ENCODE measurements at places on chromosomes 2 and 18.
A peak's percentile ranks its signal among the peaks of the same experiment; 100 is the strongest.

GRCh38 chr2:98761267-98761781 lies 30.4 kb upstream of the MGAT4A start:
- DNase-seq: peak; percentile 60

- DNase-seq: no peak
These were observed 2.3 kb downstream of the WIPF1 start for GRCh38 chr2:174595116-174595809.

DNA sequence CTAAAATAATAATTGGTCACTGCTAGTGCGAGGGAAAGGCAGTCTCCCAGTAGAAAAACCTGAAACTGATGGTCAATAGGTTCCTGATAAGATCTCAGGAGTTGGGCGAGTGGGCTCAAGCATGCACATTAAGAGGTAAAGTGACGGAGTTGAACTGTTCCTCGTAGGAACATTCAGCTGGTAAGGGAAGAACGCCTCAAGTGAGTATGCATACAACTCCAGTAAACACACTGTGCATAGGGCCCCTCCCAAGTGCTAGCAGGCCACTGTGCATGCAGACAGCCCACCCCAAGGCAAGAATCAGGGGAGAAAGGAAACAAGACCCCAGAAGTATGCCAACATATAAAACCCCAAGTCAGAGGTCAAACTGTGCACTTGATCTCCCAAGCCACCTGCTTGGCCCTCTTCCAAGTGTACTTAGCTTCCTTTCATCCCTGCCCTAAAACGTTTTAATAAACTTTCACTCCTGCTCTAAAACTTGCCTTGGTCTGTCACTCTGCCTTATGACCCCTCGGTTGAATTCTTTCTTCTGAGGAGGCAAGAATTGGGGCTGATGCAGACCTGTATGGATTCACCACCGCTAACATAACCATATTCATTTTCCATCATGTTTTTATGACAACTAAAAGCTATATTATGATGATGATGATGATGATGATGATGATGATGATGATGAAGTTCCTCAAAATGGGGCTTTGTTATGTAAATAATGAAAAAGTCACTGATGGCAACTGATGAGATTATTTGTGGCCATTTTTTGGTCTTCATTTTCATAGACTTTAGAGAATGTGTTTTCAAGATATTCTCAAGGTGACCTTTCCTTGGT lies 118.0 kb upstream of the RAB27B start:
- DNase-seq: no peak

DNA sequence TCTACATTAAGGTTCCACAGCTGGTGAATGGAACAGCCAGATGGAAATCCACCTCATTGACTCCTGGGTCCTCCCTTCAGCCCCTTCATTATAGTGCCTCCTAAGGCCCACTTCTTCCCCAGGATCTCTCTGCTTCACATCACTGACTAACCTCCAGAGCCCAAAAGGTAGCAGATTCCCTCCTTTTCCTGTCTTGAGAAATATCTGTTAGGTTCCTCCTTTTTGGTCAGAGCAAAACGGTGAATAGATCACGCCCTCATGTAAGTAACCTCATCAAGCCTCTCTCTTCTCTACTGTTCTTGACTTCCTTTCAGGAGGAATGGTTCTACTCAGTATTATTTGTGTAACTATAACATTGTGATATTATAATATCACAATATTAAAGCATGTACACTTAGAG lies 155.0 kb upstream of the SRD5A2 start:
- no peak for DNase-seq

DNA sequence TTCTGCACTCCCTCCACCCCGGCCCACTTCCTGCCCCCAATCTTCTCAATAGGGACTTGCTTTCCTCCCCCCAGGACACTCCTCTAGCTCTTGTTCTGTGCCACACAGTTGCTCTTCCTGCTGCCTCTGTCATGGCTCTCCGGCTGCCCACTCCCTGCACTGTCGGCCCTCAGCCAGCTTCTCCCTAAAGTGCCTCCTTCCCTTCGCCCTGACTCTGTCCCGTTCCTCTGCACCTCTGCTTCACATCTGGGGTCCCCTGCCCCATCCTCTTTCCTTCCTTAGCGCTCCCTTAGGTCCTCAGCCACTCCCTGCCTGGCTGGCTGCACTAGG lies 132.1 kb downstream of the CABLES1 start:
- DNase-seq: no peak

DNA sequence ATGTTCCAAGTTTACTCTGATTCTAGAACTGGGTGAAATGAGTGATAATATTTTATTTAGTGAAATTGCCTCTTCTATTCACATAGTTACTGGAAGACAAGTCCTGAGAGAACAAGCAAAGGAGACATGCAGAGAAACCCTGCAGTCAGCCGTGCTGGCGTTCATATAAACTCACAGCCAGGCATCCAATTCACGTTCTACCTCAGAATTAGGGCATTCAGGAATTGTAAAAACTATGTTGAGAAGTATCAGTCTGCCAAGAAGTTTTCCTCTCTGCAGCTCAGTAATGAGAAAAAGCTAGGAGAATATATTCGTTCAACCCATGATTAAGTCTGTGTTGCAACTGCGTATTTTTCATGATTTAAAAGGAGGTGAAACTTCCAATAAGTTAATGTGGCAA lies 156.2 kb upstream of the DSEL start:
- DNase-seq: no peak

GRCh38 chr2:230907361-230908091 lies 17.5 kb downstream of the GPR55 start:
- no peak for DNase-seq

DNA sequence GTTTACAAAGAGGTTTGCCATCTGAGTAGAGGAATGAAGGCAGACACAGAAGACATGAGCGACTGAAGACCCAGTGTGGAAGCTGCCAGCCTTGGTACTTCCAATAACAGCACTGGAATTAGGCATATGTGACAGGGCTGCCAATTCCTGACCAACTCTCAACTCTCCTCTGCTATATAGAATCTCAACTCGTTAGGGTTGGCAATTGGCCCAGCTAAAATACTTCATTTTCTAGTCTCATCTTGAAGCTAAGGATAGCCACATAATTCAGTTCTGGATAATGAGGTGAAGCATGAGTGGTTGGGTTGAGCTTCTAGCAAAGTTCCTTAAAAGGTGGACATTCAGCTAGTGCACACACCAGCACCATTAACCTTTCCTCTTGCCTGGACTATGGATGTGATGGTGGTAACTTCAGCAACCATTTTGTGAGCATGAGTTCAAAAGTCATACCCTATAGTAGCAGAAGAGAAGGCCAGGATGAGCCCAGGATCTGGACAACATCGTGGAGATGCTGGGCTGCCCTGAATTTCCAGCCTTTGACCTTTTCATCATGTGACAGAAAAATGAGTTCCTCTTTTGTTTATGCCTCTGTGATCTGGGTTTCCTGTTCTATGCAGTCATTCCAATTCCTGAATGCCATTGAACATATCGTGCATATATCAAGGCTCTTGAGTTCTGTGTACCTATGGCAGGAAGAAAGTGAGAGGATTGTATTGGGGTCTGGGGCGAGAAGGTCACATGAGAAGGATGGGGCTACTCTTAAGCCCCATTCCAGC lies 68.1 kb upstream of the HAAO start:
- DNase-seq: no peak

GRCh38 chr2:123086613-123087385 lies 938.3 kb upstream of the CNTNAP5 start:
- no peak for DNase-seq

DNA sequence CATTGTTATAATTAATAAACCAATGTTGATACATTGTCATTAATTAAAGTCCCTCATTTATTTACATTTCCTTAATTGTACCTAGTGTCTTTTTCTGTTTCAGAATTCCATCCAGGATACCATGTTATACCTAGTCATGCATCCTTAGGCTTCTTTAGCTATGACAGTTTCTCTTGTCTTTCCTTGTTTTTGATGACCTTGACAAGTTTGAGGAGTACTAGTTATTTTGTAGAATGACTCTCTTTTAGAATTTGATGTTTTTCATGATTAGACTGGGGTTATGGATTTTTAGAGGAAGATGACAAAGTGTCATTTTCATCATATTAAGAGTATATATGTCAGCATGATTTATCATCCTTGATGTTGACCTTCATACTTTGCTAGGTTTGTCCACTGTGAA lies 16.4 kb downstream of the GIGYF2 start:
- no peak for DNase-seq

DNA sequence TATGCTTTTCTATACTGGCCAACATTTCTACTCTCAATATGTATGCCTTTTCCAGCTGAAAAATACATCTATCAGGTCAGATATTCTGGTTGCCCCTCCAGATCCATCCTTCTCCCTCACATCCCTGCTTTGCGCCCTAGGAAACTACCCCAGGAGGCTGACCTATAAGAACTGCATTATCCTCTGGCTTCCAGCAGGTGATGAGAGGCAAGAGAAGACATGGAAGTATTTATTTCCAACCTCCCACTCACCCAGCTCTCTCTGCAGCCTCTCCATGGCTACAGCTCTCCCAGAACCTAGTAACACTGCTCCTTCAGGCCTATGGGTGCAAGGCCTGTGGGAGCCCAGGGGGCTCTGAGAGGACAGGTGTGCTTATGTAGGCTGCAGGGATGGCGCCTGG lies 42.9 kb downstream of the ARID5A start:
- DNase-seq: no peak

DNA sequence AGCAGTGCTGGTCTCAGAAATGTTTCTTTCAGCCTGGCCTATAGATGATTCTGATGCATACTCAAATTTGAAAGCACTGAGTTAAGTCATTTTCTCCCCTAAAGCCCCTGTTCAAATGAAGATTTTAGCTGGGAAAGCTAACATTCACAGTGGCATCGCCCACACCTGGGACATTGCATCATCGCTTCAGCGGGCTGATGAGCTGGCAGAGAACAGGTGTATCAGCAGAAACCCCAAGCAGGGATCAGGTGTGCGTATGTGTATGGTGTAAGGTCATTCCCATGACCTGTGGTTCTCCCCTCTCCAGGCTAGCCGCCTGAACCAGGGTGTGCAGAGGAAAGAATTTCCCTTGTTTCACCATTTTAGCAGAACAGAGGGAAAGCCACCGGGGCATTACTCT lies 56.3 kb downstream of the EPAS1 start:
- no peak for DNase-seq

- no peak for DNase-seq
These were observed 20.5 kb downstream of the CARF start for GRCh38 chr2:202932425-202933138.
